Fibroblast of skin of right quadriceps (primary cell): ENCODE measurements at places on chromosomes 11 and 22.
A peak's percentile ranks its signal among the peaks of the same experiment; 100 is the strongest.

DNA sequence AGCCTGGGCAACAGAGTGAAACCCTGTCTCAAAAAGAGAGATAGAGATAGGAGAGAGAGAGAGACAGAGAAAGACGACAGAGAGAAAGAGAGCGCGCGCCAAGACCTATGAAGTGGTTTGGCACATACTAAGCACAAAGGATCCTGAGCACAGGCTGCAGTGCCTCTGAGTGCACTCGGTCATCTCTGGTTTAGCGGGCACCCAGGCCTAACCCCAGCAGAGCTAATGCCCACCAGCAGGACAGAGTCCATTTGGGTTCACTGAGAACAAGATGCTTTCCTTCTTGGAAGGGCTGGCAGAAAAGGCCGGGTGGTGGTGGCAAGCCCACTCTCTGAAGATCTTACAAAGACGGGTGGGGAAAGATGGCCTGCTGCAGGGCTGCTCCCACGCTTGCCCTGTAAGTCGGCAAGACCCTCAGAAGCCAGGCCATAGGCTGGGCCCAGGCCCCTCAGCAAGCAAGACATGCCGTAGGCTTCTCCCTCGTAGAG lies 3.3 kb downstream of the SCARF2 start:
- no peak for DNase-seq

- DNase-seq, result no peak
Measured at GRCh38 chr11:65968600-65969482, 7.3 kb downstream of the SART1 start.

DNA sequence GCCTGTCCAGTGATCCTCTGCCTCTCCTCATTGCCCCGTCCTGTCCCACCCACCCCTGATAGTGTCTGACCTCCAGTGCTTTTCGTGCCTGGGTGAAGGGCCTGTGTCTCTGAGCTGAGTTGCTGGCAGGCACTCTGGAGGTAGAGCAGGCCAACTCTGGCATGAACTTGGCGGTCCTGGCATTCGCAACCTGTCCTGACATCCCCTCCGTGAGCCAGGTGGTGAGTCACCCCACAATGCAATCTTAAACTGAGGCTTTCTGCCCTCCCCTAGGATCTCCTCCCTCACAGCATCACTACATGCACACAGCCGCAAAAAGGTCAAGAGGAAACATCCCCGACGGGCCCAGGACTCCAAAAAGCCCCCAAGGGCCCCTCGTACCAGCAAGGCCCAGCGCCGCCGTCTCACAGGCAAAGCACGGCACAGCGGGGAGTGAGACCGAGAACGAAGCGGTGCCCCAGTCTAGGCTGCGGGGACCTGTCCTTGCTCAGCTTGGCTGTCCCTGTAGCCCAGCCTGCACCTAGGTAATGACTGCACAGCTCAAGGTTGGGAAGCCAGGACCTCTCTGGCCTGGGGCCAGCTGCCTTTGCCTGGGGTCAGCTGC lies 4.9 kb downstream of the NOL12 start:
- no peak for DNase-seq

- DNase-seq, result no peak
Measured at GRCh38 chr22:17471886-17472535, 91.3 kb upstream of the SLC25A18 start.

DNA sequence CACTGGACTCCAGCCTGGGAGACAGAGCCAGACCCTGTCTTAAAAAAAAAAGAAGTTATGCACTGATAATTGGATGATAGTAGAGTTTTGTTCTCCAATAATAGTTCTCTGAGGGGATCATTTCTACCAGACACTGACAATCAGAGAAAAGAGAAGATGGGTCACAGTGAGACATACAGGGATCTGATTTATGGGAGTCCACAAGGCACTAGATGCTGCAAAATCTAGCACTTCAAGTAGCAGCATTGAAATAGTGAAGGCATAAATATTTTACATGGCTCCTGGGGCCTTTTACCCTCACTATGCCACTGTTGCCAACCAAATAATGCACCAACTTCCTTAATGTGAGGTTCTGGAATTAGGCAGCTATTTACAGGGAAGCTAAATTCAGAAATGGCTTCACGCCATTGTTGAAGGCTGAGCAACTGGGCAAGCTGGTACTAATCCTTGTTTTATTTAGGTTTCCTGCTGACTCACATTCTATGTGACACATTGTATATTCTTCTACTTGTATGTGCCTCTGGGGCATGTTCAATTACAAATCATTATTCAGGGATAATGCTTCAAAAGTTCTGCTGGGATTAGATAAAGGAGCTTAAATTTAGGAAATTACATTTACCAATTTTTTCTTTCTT lies 38.2 kb upstream of the ABTB2 start:
- DNase-seq, result peak; percentile 56

DNA sequence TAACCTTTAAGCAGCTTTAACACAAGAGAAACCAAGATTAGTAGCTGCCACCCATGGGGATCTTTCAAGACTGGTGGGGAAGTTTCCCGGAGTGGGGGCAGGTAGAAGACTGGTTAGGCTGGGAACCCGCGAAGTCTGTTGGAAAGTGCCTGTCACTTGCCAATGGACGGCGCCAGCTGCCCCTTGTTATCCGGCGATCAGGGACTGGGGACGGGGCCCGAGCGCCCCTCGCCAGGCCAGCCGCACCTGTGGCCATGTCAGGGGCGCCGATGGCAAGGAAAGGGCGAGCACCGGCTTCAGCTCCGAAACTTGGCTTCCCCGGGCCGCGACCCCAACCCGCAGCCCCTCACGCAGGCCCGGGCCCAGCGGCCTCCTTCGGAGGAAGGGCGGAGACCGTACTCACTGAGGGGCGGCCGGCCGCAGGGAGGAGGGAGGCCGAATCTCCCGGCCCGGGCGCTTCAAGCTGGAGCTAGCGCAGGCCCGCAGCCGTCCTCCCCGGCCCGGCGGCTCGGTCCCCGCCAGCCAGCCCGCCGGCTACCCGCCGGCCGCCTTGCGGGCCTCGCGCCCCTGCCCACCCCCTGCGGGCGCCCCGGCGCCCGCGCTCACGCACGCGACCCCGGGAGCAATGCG lies 539 bp downstream of the EIF4ENIF1 start:
- DNase-seq, result peak; percentile 17

- DNase-seq, result no peak
Measured at GRCh38 chr11:3133261-3134217, 31.6 kb downstream of the OSBPL5 start.

- peak; percentile 48 for DNase-seq
Measured at GRCh38 chr11:108897071-108897481, 232.2 kb downstream of the DDX10 start.

- DNase-seq, result peak; percentile 51
Measured at GRCh38 chr11:30313580-30313979, 9.3 kb upstream of the ARL14EP start.

DNA sequence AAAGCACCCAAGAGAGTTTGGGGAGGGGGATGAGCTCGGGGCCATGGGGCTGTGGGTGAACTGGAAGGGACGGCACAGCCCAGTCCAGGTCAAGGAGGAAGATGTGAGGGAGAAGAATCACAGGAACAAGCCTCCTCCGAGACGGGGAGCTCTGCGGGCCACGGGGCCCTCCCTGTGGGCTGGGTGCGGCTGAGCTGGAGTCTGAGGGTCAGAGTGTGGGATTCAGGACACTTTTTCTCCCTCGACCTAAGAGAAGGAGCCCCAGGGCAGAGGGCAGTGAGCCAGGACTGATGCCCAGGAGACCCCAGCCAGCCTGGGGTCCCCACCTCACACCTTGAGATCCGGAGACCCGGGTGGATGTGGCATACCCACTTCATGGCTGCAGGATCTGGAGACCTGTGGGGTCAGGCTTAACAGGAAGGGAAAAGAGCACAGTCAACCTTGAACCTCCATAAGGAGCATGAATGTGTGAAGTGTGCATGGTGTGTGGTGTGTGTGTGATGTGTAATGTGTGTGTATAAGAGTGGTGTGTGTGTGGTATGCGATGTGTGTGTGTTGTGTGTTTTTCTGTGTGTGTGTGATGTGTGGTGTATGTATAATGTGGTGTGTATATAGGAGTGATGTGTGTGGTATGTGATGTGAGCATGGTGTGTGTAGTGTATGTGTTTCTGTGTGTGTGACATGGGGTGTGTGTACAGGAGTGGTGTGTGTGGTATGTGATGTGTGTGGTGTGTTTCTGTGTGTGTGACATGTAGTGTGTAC lies 504.6 kb downstream of the BRD1 start:
- DNase-seq, result no peak

- DNase-seq, result no peak
Measured at GRCh38 chr11:44957040-44957515, 6.4 kb upstream of the TP53I11 start.

DNA sequence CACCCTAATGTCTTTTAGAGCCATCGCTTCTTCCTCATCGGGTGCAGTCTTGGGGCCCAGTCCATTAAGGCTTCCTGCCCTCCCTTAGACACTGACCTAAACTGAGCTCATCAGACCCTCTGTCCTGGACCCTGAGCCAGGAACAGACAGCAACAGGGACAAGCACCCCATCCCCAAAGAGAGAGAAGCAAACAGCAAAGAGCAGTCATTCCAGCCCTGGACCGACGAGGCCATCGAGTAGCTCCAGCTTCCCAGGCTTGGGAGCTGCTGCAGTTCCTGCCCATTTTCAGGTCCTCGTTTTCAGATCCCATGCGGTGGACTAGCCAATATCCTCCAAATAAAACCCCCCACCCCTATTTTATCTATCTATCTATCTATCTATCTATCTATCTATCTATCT lies 25.8 kb upstream of the CACNG2 start:
- DNase-seq, result no peak

- no peak for DNase-seq
Measured at GRCh38 chr11:133965031-133965601, 8.3 kb upstream of the IGSF9B start.

DNA sequence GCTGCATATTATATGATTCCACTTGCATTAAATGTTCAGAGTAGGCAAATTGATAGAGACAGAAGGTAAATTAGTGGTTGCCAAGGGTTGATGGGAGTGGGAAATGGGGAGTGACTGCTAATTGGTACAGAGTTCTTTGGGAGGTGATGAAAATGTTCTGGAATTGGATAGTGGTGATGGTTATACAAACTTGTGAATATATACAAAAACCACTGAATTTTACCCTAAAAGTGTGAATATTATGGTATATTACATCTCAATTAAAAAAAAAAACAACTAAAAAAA lies 52.5 kb downstream of the ARRB1 start:
- no peak for DNase-seq

DNA sequence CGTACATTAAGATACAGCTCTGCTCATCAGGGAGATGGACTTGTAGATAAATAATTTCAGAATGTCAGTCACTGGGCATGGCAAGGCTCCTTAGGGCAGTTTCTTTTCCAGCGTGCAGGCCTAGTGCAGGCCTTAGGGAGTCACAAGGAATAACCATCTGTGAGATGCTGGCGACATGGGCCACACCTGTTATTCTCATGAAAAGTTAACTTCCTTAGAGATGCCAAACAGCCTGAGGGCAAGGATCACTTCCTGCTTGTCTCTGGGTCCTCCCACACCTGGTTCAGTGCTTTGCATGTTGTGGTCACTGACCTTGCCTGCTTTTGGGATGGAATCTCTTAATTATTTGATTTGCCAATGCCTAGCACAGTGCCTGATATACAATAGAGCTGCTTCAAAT lies 70.6 kb downstream of the ST3GAL4 start:
- no peak for DNase-seq

GRCh38 chr22:27110665-27111451 lies 453.5 kb downstream of the MIAT start:
- peak; percentile 87 for DNase-seq

GRCh38 chr11:70371241-70371640 lies 27.1 kb upstream of the CTTN start:
- no peak for DNase-seq

GRCh38 chr22:43823911-43824665 lies 12.0 kb upstream of the EFCAB6 start:
- no peak for DNase-seq

GRCh38 chr11:1777737-1778136 lies 14.0 kb upstream of the CTSD start:
- no peak for DNase-seq

- no peak for DNase-seq
Measured at GRCh38 chr22:39713799-39714290, 143.3 kb downstream of the CACNA1I start.

GRCh38 chr11:123838659-123839058 lies 32.5 kb upstream of the OR6M1 start:
- DNase-seq, result no peak

GRCh38 chr11:100550912-100551632 lies 136.0 kb upstream of the ARHGAP42 start:
- no peak for DNase-seq

- peak; percentile 37 for DNase-seq
Measured at GRCh38 chr11:72848846-72849466, 34.7 kb downstream of the ATG16L2 start.

DNA sequence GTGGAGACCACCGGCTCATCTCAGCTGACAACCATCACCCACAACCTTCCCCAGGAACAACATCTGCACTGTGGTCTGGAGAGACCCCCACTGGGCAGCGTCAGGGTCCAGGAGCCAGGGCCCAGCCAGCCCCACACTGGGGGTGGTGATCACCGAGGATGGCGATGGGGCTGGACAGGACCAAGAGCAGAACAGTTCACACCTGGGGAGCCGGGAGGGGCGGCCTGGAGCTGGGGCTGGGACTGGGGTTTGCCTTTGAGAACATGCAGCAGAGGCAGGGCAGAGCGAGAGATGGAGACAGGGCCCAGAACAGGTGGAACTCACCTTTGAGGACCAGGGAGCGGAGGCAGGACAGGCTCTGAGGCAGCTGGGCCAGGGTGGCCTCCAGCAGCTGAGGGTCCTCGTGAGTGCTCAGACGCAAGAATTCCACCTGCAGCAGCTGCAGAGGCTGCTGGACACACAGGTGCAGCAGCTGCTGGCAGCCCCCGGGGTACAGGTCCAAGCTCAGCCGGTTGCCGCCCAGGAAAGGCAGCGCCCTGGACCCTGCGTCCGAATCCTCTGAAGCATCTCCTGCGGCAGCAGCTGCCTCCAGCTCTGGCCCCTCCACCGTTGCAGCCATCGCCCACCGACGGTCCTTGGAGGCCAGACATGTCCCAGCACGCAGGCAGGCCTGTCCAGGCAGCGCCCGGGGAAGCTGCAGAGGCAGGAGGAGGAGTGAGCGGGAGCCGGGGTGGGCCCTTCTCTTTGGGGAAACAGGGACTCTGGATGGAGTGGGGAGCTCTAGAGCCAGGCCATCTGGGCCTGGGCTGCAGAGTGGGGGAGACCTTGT lies 1.0 kb downstream of the PIDD1 start:
- DNase-seq, result no peak

DNA sequence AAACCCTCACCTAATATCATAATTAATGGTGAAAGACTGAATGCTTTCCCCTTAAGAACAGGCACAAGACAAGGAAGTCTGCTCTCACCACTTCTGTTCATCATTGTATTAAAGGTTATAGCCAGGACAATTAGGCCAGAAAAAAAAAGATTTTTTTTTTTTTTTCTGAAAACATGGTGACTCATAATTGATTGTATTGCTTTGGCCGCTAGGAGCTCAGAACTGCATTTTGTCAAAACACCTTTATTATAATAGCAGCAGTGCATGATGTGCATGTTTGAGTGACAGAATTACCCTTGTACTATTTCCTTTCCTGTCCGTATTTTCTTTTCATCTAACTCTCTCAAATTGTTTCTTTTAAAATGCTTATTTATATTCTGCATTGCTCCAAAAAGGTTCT lies 98.1 kb downstream of the RNF169 start:
- DNase-seq, result no peak

GRCh38 chr11:34599406-34599945 lies 21.4 kb upstream of the EHF start:
- peak; percentile 88 for DNase-seq
